Mucosa of descending colon (tissue), 3 donors: ENCODE measurements at places on chromosomes 16 and 17. TPM values are rescaled to one million over a fixed set of nuclear protein-coding genes. Genes with fewer than 3 reads are reported as not detected.

Gene DRC7
- total RNA-seq: not detected

Gene TNFRSF13B
- 0.98 TPM for total RNA-seq

Gene JUP
- total RNA-seq: 383 TPM

Gene SAT2
- 104 TPM for total RNA-seq

Gene RAMP2
- 17.2 TPM for total RNA-seq

DNA sequence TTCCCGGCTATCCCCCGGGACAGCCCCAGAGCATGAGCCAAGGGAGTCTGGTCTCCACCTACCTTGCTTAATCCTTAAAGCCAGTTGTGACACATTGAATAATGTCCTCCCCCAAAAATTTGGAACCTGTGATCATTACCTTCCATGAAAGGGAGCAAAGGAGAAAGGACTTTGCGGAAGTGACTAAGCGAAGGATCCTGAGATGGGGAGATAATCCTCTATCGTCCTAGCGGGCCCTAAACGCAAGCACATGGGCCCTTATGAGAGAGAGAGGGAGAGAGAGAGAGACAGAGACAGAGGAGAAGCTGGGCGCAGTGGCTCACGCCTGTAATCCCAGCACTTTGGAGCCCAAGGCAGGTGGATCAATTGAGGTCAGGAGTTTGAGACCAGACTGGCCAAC, 9.5 kb downstream of the SPPL2C start:
- no peak for DNase-seq

- DNase-seq: no peak
Measured at GRCh38 chr17:3647769-3648555, 11.4 kb downstream of the CTNS start.

DNA sequence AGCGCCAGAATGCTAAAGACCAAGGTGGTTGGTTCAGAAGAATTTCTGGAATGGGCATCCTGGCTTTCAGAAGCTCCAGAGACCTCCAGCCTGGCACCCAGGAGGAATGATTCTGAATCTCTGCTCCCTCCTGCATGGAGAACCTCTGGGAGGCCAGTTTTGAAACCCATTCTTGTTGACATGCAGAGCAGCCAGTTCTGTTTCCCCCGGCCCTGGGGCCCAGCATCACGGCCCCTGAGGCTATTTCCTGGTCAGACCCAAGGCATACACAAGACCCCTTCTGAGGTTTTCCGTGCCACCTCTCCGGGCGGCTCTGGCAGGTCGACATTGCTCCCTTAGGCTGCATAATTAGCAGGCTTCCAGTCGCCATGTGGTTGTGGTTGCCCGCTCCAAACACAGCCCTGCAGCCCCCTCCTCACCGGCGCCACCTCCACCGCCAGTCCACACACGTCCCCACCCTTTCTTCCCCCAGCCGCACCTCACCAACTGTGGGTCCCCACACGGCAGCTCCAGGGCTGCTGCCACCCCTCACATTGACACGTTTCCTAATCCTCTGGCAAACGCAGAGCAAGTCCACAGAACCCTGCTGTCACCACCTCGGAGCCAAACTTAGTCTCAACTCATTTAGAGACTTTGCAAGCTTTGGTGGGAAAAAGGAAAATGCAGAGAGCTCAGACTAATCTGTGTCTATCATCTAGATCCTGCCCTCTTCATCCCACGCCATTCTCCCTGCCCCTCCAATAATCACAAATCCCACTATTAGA, 367.1 kb downstream of the SOX9 start:
- DNase-seq: no peak

- DNase-seq: no peak
Measured at GRCh38 chr16:87575027-87575804, 27.1 kb upstream of the JPH3 start.

DNA sequence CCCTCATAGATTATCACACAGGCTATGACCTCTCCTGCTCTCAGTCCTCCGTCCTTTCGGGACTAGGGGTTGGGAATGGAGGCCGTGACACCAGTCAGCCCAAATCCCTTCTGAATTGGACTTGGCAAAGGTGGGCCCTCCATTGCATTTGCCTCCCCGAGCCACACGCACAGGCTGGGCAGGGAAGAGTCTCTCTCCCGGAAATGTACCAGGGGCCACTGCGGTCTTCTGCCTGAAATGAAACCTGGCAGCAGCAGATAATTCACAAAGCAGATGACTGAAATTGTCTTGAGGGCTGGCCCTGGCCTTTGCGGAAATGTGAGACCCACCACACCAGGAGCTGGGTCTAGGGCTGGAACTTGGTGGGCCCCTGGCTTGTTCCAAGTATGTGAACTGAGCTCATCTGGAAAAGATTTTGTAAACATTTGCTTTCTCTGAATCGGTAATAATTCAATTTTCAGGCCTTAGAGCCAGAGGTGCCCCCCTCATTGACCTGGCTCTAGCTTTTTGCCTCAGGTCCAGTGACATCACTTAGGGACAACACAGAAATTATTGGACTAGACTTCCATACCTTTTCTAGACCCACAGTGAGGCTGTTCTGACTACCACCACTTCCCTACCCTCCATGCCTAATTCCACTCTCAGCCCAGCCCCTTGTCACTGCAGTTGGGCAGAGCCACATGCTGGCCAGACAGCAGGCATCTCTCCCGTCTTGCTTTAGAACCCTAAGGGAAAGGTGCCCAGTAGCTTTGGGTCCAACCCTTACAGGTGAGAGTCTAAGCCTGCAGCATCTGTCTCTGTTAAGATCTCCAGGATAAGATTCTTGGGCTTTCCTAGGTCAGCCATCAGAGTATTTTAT, 75.2 kb downstream of the CCDC182 start:
- DNase-seq: no peak
